Activated CD8-positive, alpha-beta T cell treated with anti-CD3 and anti-CD28 coated beads for 36 hours (primary cell): ENCODE measurements at places on chromosomes 5 and 9.

- no peak for DNase-seq
These were observed 199.4 kb downstream of the GAPVD1 start for GRCh38 chr9:125460883-125461635.

DNA sequence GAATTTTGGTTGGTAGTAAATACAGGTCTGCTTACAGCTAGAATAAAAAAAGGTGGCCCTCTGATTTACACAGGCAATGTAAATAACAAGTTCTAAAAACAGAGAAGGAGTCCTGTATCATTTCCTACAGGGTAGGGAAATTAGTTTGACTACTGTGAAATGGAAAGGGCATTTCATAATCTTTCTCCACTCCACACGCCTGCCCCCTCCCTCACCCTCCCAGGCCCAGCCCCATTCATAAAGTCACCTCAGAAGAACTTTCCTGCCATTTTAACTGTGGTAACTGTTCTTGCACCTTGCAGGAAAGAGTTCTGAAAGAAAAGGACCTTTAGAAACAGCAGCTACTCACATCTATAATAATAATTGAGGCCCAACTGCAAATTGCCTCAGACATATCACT, 69.7 kb downstream of the MEF2C start:
- DNase-seq, result no peak

GRCh38 chr5:157616785-157617184, 35.5 kb downstream of the SOX30 start:
- DNase-seq, result no peak

DNA sequence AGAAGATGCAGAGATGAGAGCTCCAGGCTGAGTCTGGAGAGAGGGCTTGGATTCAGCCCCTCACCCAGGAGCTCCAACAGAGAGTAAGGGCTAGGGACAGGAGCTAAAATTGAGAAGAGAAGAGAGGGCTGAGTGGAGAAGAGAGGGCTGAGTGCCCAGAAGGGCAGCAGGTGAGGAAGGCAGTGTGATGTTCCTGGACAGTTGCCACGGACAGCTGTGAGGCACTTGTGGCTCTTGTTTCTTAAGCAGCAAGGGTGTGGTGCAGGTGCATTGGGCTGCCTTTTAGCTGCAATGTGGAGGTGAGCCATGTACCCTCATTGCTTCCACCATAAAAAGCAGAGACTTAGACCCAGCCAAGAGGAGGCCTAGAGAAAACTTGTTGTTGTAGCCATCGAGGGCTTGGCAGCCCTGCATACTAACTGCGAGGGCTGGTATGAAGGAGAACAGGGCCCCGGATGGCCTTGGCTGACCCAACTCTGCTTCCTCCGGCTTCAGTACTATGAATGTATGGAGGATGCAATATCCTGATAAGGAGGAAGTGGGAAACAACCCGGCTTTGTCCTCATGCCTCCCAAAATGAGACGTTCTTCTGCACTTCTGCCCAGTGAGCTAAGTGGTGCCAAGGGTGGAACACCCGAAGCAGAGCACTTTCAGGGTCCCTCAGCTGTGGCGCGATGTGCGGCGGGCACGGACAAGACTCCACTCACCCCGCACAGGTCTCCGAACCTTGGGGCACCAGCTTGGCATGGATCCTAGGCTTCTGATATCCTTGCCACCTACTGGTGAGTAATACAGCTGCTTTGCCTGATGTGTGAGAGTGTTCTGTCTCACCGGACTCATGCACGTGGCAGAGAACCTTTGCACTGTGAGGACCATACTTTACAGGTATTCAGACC, 65.2 kb downstream of the LRRC70 start:
- no peak for DNase-seq

GRCh38 chr9:112061152-112061740, 113.9 kb downstream of the SUSD1 start:
- DNase-seq, result peak; percentile 65

DNA sequence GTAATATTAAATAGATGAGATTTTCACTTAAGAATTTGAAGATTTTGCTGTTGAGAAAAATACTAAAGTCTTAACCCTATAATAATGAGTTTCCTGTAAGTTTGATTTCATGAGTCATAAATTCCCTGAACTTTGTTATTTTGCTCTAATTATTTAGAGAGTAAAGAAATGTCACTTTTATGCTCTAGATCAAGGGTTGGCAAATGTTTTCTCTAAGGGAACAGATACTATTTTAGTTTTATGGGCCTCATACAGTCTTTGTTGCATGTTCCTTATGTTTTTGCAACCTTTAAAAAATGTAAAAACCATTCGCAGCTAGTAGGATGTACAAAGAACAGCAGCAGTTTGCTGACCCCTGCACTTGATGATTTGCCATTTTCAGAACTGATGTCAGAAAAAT, 480 bp upstream of the TXNDC8 start:
- no peak for DNase-seq

DNA sequence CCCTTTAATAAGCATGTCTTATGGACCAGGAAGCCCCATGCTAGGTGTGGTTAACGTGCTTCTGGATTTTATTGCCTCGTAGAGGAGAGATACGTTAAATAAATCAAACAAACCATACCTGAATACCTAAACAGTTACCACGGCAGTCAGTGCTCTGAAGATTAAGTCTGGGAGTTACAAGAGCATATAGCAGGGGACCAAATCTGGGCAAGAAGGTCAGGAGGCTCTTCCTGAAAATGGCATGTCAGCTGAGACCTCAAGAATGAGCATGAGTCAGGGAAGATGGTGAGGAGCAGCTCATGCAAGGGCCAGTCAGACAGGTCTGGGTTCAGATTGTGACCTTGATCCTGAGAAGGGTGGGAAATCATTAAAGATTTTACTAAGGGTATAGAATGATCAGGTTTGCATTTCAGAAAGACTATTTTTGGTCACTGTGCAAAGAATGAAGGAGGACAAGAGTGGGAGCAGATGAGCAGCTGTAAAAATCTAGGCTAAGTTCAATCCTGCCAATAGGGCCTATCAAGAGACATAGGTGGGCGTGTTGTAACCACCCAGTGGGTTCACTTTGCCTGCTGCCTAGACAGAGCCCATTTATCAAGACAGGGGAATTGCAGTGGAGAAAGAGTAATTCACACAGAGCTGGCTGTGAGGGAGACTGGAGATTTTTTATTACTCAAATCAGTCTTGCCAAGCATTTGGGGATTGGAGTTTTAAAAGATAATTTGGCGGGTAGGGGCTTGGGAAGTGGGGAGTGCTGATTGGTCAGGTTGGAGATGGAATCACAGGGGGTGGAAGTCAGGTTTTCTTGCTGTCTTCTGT, 4.8 kb upstream of the ZNF366 start:
- DNase-seq, result no peak

DNA sequence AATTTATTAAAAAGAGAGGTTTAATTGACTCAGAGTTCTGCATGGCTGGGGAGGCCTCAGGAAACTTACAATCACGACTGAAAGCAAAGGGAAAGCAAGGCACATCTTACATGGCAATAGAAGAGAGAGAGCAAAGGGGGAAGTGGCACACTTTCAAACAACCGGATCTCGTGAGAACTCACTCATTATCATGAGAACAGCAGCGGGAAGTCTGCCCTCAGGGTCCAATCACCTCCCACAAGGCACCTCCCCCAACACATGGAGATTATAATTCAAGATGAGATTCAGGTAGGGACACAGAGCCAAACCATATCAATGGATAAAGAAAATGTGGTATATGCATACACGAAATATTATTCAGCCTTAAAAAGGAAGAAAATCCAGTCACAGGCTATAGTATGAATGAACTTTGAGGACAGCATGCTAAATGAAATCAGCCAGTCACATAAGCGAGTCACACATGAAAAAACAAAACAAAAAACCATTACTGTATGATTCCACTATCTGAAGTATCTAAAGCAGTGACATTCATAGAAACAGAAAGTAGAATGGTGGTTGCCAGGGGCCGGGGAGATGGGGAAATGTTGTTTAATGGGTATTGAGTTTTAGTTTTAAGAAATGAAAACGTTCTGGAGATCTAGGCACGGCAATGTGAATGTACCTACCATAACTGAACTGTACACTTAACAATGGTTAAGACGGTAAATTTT, 83.4 kb upstream of the PCA3 start:
- DNase-seq, result peak; percentile 52

- DNase-seq, result no peak
These were observed 88.6 kb downstream of the GNAQ start for GRCh38 chr9:77943057-77943456.

- DNase-seq, result no peak
These were observed 31.2 kb upstream of the CDK5RAP2 start for GRCh38 chr9:120610975-120611689.

DNA sequence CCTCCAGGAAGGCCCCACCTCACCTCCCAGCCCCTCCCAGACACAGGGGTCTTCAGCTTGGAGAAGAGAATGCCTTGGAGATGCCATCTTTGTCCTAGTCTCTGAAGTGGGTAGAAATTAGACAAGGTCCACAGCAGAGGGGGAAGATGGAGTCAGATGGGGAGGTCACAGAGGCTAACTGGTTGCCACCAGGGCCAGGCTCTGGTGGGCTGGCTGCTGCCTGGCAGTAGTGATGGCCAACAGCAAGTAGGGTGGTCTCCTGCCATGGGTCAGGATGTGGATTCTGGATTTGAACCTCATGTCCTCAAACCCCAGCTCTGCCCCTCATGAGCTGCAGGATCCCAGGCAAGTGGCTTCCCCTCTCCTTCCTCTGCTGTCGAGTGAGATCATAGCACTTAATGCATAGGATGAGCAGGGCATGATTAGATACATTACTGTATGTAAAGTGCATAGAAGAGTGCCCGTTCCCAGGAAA, 38.7 kb upstream of the NEK6 start:
- DNase-seq, result no peak

DNA sequence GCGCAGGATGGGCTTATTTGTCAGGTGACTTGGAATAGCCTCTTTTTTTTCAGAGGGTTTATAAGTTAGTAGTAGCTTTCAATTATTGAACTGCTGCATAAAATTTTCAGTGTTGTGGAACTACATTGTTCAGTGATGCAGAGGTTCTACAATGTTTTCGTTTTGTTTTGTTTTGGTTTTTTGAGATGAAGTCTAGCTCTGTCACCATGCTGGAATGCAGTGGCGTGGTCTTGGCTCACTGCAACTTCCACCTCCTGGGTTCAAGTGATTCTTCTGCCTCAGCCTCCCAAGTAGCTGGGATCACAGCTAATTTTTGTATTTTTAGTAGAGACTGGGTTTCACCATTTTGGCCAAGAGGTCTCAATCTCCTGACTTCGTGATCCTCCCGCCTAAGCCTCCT, 22.0 kb downstream of the NUP188 start:
- no peak for DNase-seq

- DNase-seq, result peak; percentile 72
These were observed 9.9 kb downstream of the C9orf40 start for GRCh38 chr9:74942801-74943200.

DNA sequence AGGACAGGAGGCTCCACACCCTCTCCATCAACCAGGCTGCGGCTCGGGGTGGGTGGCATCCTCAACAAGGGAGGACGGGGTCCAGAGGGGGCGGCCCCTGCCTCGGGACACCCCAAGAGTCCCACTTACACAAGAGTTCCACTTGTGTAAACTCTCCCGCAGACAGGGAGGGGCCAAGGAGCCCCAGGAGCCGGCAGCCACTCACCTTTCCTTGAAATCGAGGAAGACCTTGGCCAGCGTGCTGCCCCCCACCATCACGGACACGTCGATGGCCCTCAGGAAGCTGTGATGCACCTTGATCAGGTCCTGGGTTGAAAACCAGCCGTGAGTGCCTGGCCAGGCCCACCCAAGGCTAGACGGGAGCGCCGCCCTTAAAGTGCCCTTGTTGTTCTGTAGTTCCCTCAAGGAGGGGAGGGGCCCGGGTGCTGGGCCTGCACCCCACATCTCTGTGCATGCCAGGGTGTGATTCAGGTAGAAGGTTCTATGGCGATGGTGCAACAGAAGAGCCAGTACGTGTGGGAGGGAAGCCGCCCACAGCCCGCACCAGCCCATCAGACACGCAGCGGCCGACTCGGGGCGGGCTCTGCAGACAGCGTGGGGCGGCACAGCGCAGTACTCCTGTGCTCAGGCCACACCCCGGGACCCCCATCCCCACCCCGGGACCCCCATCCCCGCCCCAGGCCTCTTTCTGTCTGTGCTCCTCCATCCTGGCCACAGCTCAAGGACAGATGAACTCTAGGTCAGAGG, 67.9 kb upstream of the SARDH start:
- no peak for DNase-seq

GRCh38 chr5:120927950-120928530, 463.9 kb downstream of the PRR16 start:
- DNase-seq, result no peak

GRCh38 chr9:127545196-127546124, 66.6 kb upstream of the STXBP1 start:
- no peak for DNase-seq

GRCh38 chr5:145830594-145830993, 4.5 kb downstream of the PRELID2 start:
- no peak for DNase-seq

DNA sequence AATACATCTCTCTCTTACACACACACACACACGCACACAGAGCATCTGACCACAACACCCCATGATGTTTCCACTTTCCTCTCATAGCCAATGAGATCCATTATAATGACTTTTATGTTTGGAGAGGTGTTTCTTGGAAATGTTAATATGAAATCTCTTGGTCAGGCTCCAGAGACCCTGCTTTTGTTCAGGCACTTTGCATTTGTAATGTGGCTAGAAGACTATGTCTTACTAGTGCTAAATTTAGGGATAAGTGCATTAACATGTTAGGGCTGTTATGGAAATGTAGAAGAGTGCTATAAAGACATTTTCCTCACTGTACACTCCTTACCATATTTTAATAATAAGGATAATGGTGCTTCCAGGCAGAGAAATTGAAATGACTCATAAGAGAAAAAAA, 3.8 kb downstream of the CDH9 start:
- no peak for DNase-seq

DNA sequence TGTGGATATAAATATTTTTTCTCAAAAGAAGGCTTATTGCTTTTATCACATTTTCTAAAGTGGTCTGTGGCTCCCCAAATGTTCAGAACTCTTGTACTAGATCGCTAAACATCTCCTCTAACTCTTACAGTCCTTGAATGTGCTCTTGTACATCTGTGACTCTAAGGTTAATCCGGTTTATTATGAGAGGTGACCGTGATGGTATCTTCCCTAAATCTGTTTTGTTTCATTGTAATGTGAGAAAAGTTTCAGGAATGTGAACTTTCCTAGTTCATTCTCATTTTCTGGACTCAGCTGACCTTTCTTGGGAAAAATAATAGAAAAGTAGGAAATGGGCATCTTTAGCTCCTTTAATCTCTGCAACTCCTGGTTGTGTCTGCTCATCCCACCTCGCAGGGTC, 94.5 kb upstream of the CD180 start:
- DNase-seq, result no peak

DNA sequence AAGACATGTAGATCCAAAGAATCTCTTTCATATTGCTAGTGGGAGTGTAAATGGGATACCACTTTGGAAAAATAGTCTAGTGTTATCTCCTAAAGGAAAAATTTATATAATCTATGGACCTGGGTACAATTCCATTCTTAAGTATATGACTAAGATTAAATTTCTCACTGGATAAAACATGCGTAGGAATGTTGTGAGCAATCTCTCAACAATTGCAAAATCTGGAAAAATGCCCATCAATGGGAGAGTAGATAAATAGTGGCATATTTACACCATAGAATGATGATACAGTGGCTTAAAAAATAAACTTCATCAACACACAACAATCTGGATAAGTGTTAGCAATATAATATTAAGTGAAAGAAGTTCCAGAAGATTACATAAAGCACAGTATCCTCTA, 469.5 kb downstream of the MAN2A1 start:
- no peak for DNase-seq
